ENCODE measurements at places on chromosomes 1 and 21. TPM values are rescaled to one million over a fixed set of nuclear protein-coding genes. Genes with fewer than 3 reads are reported as not detected.

Gene COL6A2
- total RNA-seq: 480 TPM

Gene AGO3
- 18.4 TPM for total RNA-seq

Gene LRRC39
- 0.42 TPM for total RNA-seq

Gene MTARC1
- 1.5 TPM for total RNA-seq

Gene PLPPR5
- total RNA-seq: not detected

Measured in Daoy (cell line).